ENCODE measurements at places on chromosomes 1 and 21.

DNA sequence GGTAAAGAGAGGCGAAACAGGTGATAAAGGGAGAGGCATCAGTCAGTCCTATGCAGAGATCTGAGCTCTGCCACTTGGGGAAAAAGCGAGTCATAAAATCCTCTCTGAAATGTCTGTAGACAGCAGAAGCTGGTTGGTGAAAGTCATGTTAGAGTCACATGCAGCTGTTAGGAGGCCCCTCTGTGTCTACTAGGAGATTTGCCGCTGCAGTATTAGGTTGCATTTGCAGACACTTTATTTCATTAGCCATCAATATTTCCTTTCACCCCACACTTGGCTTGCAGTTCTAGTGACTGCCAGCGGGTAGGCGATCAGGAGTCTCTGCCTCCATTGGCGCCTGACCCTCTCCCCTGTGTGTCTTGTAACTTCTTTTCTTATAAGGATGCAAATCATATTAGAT, 16.2 kb downstream of the ATP1A4 start:
- DNase-seq = no peak

DNA sequence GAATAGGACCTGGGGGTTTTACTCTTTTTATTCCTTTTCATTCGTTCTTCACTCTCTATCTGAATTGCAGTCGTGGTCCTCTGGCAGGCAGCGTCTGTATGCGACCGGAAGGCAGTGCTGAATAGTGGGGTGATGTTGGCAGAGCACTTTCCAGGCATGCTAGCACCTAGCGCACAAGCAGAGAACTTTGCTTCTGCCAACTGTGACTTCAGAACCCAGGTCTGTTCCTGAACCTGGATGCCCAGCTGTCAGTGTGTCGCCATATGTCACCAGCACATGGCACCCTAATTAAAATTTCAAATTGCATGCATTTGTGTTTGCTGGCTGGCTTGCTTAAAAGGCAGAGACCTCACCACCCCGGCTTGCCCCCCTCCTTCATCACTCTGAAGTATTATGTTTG, 116.2 kb downstream of the NFIA start:
- DNase-seq = no peak

GRCh38 chr1:178498896-178499675, 2.3 kb upstream of the CLEC20A start:
- no peak for DNase-seq

DNA sequence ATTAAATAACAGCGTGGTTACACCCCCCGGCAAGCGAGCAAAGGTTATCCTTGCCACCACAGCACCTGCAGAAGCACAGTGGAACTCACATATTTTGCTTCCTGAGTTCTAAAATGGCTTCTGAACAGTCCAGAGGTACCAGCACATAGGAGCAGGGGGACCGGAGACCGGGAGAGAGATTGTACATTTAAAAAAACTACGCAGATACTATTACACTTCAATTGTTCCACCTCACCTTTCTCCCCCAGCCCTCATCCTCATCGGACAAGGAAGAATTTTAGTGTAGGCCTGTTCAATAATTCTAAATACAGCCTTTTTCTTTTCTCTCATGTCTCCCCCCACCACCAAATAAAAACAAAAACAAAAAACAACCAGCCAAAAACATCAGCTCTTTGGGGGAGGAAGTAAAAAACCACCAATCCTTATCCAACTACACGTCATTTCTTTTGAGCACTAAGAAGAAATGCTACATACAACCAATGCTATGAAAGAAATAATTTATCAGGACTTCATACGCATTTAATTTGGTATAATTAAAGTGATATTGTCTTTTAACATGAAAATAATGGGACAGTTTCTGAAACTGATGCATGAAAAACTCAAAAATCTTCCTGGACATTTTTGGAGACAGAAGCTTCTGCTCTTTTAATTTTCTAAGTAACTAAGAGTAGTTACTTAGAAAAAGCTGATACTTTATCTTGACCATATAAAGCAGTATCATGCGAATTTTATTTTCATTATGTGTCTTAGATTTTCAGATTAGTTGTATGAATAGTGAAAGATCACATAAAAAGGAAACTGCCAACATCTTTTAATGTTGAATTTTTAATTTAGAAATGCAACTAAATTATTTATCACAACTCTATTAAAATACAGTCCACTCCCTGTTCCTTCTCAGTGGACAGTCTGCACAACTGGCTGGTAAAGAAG, 9.1 kb downstream of the CDKN2C start:
- no peak for DNase-seq
